Endodermal cell (in vitro differentiated cells): ENCODE measurements at places on chromosomes 13 and 19. TPM values are rescaled to one million over a fixed set of nuclear protein-coding genes. Genes with fewer than 3 reads are reported as not detected.

DNA sequence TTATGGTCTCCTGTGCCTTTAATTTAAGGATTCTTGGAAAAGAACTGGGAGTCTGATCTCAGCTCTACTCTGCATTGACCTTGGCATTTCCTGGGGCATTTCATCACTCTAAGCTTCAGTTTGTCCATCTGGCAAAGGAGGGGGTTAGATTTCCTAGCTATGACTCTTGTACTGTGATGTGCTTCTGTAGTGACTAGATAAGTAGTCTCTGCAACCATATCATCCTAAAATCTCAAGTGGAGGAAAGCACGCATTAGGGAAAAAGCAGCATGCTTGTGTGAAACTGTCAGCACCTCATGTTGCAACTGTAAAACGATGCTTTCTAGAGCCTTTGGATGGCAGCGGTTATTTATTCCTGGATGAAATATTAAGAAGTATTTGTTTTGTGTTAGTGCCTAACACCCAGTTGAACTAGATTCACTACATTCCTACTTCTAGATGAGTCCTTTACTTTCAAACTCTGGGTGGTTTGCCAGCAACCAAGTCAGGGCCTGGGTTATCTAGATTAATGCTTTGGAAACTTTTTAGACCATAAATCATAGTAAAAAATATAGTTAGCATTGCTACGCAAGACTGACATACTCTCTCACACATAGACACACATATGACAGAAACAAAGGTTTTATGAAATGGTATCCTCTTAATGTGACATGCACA is 6.8 kb downstream of the WDFY2 start:
- DNase-seq, result no peak
- H3K36me3 ChIP-seq, result no peaks in the 10 kb centered on the region
- no peaks in the 10 kb centered on the region for H3K27me3 ChIP-seq
- no peak overlapping the region for H3K27ac ChIP-seq
- no peak overlapping the region for H3K4me3 ChIP-seq
- peaks cover 24% of the 10 kb centered on the region for H3K4me1 ChIP-seq

DNA sequence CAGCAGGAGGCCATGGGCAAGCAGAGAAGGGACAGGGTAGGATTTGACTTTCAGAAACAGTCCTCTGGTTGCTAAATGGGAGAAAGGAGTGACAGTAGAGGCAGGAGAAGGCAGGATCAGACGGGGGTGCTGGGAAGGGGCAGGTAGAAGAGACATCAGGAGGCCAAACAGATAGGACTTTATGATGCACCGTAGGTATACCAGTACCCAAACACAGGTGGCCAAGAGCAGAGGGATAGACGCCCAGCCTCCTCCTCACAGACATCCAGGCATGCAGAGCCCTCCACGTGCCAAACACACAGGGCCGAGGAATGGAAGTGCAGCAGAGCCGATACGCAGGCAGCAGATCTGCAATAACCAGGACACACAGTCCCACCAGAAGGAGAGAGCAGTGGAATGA is 1.3 kb upstream of the AXL start:
- no peaks in the 10 kb centered on the region for H3K36me3 ChIP-seq
- H3K27me3 ChIP-seq, result no peaks in the 10 kb centered on the region
- H3K27ac ChIP-seq, result no peak overlapping the region

GRCh38 chr13:38880397-38880796 is 110.2 kb downstream of the STOML3 start:
- DNase-seq, result no peak
- no peak overlapping the region for H3K27ac ChIP-seq
- H3K4me3 ChIP-seq, result no peak overlapping the region
- H3K27me3 ChIP-seq, result peaks cover 4% of the 10 kb centered on the region
- H3K4me1 ChIP-seq, result no peaks in the 10 kb centered on the region

DNA sequence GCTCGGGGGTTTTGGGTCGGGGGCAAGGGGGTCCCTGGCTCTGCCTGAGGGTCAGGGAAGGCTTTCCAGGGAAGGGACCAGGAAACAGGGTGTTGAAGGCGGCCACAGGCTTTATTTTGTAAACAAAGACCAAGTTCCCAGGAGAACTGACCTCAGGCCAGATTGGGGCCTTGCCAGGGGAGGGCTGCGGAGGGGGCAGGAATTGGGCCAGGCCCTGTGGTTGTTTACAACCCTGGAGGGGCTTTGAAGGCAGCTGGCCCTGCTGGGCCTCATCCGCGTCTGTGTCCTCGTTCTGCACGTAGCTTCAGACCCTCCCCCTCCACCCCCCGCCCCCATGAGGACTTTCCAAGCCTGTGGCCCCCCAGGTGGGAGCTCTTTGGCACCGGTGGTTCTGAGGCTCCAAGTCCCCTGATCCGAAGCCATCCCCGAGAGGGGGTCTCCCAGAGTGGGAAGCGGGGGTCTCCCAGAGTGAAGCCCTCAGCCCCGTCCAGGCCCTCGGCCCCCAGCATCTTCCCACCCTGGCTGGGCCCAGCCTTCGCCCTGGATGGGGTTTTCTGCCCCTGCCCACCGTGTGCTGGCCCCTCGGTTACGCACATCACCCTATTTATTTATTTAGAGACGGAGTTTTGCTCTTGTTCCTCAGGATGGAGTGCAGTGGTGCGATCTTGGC is 13.5 kb upstream of the BSG start:
- H3K4me1 ChIP-seq, result peaks cover 4% of the 10 kb centered on the region
- no peak overlapping the region for H3K4me3 ChIP-seq

Gene GJA3
- total RNA-seq, result 0.09 to 0.26 TPM (median 0.11 TPM) in 3 replicates

Gene CLEC4G
- total RNA-seq, result not detected in 3 replicates

DNA sequence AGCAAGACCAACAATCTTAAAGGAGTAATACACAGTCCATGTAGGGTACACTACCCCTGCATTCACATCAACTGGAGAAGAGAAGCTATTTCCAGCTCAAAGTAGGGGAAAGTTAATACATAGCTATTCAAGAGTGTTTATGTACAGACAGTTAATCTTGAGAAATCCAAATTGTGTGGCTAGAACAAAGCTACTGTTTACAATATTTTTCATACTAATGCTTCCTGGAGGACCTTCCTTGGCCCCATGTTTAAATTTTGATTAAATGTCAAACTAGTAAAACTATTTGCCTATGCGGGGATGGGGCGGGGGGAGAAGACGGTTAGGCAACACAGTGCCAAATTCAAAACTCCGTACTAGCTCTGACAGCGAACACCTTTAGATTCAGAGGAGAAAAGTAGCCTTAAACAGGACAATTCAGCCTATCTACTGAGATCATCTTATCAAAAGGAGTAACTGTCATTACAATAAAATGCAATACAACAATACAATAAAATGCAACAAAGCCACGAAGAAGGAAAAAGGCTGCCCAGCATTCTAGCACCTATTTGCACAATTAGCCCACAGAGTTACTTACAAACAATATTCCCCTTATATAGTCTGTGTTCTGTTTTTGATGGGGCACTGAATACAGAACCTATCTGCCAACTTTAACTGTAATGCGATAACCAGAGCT is 29.1 kb downstream of the BRD4 start:
- H3K27ac ChIP-seq, result no peak overlapping the region
- no peak overlapping the region for H3K4me3 ChIP-seq
- peaks cover 11% of the 10 kb centered on the region for H3K36me3 ChIP-seq

Gene OR10H1
- total RNA-seq, result 0.05 and 0.09 TPM in 2 replicates

DNA sequence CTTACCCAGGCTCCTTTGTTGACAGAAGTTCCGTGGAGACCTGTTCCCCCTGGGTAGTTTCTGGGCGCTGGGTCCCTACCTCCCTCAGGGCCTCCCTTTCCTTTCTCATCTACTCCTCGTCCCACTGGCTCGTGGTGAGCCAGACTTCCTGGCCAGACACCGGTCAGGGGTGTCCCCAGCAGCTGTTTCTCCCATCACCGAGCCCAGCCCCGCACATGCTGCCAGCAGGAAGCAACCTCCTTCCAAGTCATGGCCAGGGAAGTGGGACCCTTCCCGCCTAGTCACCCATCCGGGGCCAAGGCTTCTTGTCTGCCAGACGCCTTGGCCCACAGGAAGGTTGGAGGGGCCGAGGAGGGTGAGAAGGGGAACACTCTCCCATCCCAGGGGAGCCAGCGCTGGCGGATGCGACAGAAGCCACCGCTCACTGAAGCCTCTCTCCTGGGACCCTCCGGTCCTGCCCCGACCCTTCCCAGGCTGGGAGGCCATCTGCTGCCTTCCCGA is 5.7 kb downstream of the PAK4 start:
- no peaks in the 10 kb centered on the region for H3K27me3 ChIP-seq
- no peak overlapping the region for H3K27ac ChIP-seq
- no peak for DNase-seq

Gene EEF2
- total RNA-seq, result 1,913 to 2,368 TPM (median 2,030 TPM) in 3 replicates

Gene STARD13
- total RNA-seq, result 2.5 to 5.4 TPM (median 3.0 TPM) in 3 replicates

GRCh38 chr13:21616205-21616866 is 12.4 kb upstream of the MICU2 start:
- H3K27ac ChIP-seq, result no peak overlapping the region
- no peaks in the 10 kb centered on the region for H3K36me3 ChIP-seq
- peaks cover 8% of the 10 kb centered on the region for H3K27me3 ChIP-seq
- no peaks in the 10 kb centered on the region for H3K4me1 ChIP-seq

- H3K4me1 ChIP-seq, result peaks cover 16% of the 10 kb centered on the region
- H3K36me3 ChIP-seq, result no peaks in the 10 kb centered on the region
- no peaks in the 10 kb centered on the region for H3K27me3 ChIP-seq
- H3K27ac ChIP-seq, result no peak overlapping the region
Measured at GRCh38 chr13:79194272-79194671, 211.8 kb downstream of the RBM26 start.

DNA sequence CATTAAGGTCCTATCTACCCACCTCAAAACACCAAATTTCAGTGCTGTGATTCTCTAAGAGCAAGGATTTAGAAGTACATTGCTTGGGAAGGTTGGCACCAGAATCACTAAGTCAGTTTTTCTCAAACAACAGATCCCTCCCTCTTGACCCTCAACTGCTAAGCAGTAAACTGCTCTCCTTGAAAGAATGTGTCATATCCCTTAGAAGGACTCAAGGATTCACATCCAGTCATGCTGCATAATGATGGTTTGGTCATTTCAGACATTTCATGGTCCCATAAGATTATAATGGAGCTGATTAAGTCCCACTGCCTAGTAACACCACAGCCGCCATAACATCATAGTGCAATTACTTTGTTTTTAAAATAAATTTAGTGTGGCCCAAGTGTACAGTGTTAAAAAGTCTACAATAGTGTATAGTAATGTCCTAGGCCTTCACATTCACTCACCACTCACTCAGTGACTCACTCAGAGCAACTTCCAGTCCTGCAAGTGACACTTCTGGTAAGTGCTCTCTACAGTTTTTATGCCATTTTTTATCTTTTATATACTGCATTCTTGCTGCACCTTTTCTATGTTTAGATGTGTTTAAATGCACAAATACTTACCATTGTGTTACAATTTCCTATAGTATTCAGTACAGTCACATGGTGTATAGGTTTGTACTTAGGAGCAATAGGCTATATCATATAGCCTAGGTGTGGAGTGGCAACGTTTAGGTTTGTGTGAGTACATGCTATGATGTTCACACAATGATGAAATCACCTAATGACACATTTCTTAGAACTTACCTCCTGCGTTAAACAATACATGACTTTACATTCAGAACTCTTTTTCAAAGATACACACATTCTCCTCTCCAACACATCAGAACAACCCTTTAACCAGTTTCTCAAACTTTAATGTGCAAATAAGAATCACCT is 15.7 kb upstream of the CCDC169 start:
- H3K4me3 ChIP-seq, result no peak overlapping the region
- no peaks in the 10 kb centered on the region for H3K4me1 ChIP-seq
- H3K27ac ChIP-seq, result no peak overlapping the region
- DNase-seq, result no peak

DNA sequence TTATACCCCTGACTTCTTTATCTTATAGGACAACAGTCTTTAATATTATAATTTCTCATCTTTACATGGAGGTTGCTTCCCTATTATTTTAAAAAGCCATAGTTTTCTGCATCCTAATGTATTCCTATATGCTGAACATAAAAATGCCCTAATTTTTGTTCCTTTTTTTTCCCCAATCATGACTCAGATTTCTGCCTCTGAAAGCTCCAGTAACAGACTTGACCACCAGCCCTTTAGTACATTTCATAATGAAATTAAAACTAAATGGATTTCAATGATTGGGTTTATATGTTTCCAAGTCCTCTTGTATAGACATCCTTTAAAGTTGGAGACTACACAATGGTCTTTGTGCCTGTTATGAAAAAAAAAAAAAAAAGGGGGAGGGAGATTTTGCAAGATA is 712.5 kb downstream of the DIAPH3 start:
- no peak overlapping the region for H3K4me3 ChIP-seq
- no peaks in the 10 kb centered on the region for H3K36me3 ChIP-seq
- no peak overlapping the region for H3K27ac ChIP-seq
- no peak for DNase-seq
- H3K4me1 ChIP-seq, result peaks cover 17% of the 10 kb centered on the region
- H3K27me3 ChIP-seq, result no peaks in the 10 kb centered on the region

Gene GRWD1
- total RNA-seq, result 12.8 to 37.1 TPM (median 36.6 TPM) in 3 replicates

DNA sequence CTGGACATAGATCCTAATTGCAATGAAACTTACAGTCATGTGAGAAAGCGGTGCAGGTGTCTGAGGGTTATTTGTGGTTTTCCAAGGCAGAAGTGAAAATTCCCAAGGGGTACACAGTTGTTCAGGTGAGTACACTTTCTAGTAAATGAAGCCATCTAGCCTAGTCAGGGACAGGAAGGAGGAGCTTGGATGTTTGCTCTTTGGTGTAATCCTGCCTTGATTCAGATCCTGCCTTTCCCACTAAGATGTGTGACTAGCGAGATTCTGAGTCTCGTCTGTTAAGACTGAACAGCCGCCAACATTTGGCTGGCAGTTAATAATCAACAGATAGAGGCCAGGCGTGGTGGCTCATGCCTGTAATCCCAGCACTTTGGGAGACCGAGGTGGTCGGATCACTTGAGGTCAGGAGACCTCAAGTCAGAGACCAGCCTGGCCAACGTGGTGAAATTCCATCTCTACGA is 2.5 kb downstream of the RPS9 start:
- no peak for DNase-seq
- H3K4me1 ChIP-seq, result peaks cover 16% of the 10 kb centered on the region
- H3K27ac ChIP-seq, result no peak overlapping the region
- H3K27me3 ChIP-seq, result no peaks in the 10 kb centered on the region
- peaks cover 68% of the 10 kb centered on the region for H3K36me3 ChIP-seq

- no peak overlapping the region for H3K27ac ChIP-seq
- H3K4me3 ChIP-seq, result no peak overlapping the region
- no peaks in the 10 kb centered on the region for H3K4me1 ChIP-seq
- no peaks in the 10 kb centered on the region for H3K27me3 ChIP-seq
- no peaks in the 10 kb centered on the region for H3K36me3 ChIP-seq
Measured at GRCh38 chr13:89791971-89792630, 1555.4 kb upstream of the MIR17HG start.

GRCh38 chr13:109976206-109976997 is 190.0 kb upstream of the IRS2 start:
- H3K27ac ChIP-seq, result no peak overlapping the region
- H3K4me3 ChIP-seq, result no peak overlapping the region
- peak; percentile 36 for DNase-seq
- H3K4me1 ChIP-seq, result no peaks in the 10 kb centered on the region
- H3K27me3 ChIP-seq, result no peaks in the 10 kb centered on the region

Gene GPC5
- total RNA-seq, result 0.51 and 0.54 TPM in 2 replicates

GRCh38 chr13:105737688-105738087 is 797.8 kb downstream of the EFNB2 start:
- H3K27ac ChIP-seq, result no peak overlapping the region
- no peak overlapping the region for H3K4me3 ChIP-seq
- no peaks in the 10 kb centered on the region for H3K27me3 ChIP-seq
- DNase-seq, result no peak
- H3K4me1 ChIP-seq, result no peaks in the 10 kb centered on the region
